Esophagus squamous epithelium (tissue), 5 donors: ENCODE measurements at places on chromosomes 3 and 15. TPM values are rescaled to one million over a fixed set of nuclear protein-coding genes. Genes with fewer than 3 reads are reported as not detected.

- DNase-seq = no peak
These were observed 10.7 kb downstream of the LRTM1 start for GRCh38 chr3:54917174-54917573.

GRCh38 chr15:89893027-89893426, 767 bp downstream of the AP3S2 start:
- no peak for DNase-seq

- DNase-seq = no peak
These were observed 34.8 kb upstream of the SFMBT1 start for GRCh38 chr3:53080612-53081205.

DNA sequence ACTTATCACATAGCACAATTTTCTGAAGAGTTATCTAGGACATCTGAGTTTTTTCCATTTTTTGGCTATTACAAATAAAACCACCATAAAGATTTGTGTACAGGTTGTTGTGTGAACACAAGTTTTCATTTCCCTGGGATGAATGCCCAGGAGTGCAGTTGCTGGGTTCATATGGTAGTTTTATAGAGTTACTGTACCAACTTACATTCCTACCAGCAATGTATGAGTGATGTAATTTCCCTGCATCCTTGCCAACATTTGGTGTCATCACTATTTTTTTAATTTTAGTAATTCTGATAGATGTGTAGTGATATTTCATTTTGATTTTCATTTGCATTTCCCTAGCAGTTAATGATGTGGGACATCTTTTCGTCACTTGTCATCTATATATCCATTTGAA, 20.5 kb downstream of the FILIP1L start:
- no peak for DNase-seq

GRCh38 chr15:89514596-89515406, 18.4 kb upstream of the RHCG start:
- DNase-seq = no peak

- DNase-seq = no peak
These were observed 35.3 kb downstream of the ANXA2 start for GRCh38 chr15:60362321-60363086.

The GPR149 gene
- total RNA-seq = not detected

The CDC25A gene
- 2.7 TPM for total RNA-seq

The ZNF662 gene
- total RNA-seq = 7.6 TPM
